Cortex of kidney (tissue), 1 donor: ENCODE measurements at places on chromosomes 13 and 19.

GRCh38 chr13:20173116-20173746, 12.4 kb upstream of the GJA3 start:
- no peak for DNase-seq

GRCh38 chr13:43516401-43516833, 270.4 kb downstream of the ENOX1 start:
- no peak for DNase-seq

DNA sequence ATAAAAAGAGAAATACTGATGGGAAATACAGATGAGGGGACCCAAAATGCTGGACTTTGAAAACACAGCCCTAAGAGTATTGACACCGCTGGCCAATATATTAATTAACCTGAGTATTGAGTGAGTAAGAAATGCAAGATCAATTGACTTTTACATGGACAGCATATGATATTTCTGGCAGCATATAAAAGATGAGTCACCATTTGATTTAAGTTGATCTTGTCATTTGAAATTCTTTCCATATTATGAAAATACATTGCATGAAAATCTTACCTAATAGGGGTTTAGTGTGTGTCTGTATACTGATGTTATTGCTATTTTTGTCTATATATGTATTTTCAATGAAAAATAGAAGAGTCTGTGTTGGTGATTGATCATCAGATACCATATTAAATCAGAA, 619.6 kb downstream of the KCTD12 start:
- no peak for DNase-seq

- DNase-seq, result no peak
Measured at GRCh38 chr13:27482983-27483382, 32.6 kb upstream of the MTIF3 start.

DNA sequence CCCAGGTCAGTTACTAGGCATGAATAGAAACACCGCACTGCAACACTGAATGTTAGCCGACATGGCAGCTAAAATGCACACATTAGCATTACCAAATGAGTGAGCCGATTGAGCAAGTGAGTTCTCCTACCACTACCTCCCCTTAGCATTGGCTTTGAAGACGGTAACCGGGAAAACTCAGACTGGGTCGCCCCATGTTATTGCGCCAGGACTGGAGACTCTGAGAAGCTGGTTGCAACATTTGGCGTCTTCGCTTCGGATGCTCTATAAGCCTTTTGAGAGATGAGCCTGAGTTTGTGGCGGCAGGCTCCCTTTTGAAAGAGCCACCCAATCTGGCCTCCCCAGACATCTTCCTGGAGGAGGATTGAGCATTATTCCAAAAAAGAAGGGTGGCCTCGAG, 68.5 kb upstream of the POMP start:
- no peak for DNase-seq
